ENCODE measurements at places on chromosomes 12 and 14. TPM values are rescaled to one million over a fixed set of nuclear protein-coding genes. Genes with fewer than 3 reads are reported as not detected.

OR4K13 gene
- not detected for total RNA-seq

TAS2R7 gene
- not detected for total RNA-seq

TGM1 gene
- total RNA-seq, result 210 TPM

MOK gene
- total RNA-seq, result 2.1 TPM

PRR4 gene
- 62.0 TPM for total RNA-seq

SLC6A15 gene
- total RNA-seq, result 10.1 TPM

CTSG gene
- 0.27 TPM for total RNA-seq

KRT7 gene
- total RNA-seq, result 90.4 TPM

GDF3 gene
- total RNA-seq, result not detected

ABCC9 gene
- 4.8 TPM for total RNA-seq

NUAK1 gene
- total RNA-seq, result 23.9 TPM

TEX22 gene
- not detected for total RNA-seq

REM2 gene
- total RNA-seq, result 0.62 TPM

RNF212B gene
- not detected for total RNA-seq

AQP2 gene
- 0.36 TPM for total RNA-seq

KLRC2 gene
- total RNA-seq, result 0.71 TPM

PPP1R36 gene
- total RNA-seq, result 1.7 TPM

ST8SIA1 gene
- total RNA-seq, result 8.5 TPM

CEP128 gene
- total RNA-seq, result 9.9 TPM

SLC7A8 gene
- total RNA-seq, result 32.5 TPM

ACRBP gene
- total RNA-seq, result 0.42 TPM

SRRM4 gene
- total RNA-seq, result not detected

All from lower leg skin (tissue), 4 donors.